ENCODE measurements at places on chromosomes 5 and 9.

DNA sequence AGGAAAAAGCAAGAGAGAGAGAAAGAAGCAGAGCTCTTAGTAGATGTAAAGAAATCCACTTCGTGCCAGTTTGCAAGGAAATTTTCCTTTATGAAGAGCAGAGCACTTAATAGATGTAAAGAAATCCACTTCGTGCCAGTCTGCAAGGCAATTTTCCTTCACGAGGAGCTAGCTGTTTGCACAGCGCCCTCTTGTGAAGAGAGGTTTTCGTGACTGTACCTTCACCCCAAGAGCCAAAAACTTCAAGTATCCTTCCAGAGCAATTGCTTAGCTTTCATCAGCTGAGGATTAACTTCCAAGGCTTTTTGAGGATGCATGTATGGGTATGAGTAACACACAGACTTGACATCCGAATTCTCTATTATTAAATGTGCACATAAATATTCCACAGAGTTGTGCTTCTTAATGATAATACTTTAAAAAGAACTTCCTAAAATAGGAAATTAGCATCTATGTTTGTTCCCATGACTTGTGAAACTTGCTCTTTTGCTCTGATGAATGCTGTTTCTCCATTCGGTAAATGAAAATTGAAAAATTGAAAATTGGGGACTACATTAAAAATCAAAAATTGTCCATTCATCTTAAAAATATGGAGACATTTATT is 525.6 kb downstream of the PDE4D start:
- DNase-seq, result peak; percentile 10

DNA sequence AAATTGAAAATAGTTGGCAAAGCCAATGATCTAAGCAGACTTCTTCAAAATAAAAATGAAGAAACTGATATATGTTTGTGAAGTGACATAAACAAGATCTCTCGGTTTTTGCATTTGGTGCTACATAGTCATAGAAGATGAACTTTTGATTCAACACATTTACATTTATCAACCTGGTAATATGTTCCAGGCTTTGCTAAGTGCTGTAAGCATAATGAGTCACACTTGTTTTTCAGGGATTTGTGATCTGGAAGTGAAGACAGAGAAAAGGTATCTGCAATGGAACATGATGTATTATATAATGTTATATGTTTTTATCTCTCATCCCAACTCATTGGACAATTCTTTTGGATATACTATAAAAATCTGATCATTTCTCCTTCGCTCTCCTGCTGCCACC is 801.4 kb downstream of the BRINP1 start:
- DNase-seq, result no peak

GRCh38 chr5:16740811-16741392 is 124.1 kb upstream of the RETREG1 start:
- no peak for DNase-seq

GRCh38 chr9:4381744-4382143 is 81.9 kb upstream of the GLIS3 start:
- DNase-seq, result no peak

DNA sequence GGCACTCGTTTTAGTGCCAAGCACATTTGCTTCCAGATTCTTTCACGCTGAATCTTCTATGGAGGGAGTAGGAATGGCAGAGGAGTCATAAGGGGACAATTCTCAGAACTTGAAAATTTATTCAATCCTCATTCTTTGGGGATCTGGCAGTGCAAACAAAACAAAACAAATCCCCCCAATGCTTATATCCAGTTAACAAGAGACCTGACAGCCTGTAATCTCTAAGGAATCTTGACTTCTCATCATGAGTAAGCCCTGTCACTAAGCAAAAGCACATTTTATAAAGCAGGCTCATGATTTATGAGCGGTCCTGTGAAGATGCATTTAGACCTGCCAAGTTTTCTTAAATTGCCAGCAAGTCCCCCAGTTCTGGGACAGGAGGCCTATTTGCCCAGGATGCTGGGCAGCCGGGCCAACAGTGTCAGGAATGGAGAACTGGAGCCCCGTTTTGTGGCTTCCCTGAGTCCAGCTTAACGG is 513.9 kb downstream of the CTNND2 start:
- no peak for DNase-seq

GRCh38 chr9:137349471-137350033 is 47.5 kb upstream of the NRARP start:
- no peak for DNase-seq

DNA sequence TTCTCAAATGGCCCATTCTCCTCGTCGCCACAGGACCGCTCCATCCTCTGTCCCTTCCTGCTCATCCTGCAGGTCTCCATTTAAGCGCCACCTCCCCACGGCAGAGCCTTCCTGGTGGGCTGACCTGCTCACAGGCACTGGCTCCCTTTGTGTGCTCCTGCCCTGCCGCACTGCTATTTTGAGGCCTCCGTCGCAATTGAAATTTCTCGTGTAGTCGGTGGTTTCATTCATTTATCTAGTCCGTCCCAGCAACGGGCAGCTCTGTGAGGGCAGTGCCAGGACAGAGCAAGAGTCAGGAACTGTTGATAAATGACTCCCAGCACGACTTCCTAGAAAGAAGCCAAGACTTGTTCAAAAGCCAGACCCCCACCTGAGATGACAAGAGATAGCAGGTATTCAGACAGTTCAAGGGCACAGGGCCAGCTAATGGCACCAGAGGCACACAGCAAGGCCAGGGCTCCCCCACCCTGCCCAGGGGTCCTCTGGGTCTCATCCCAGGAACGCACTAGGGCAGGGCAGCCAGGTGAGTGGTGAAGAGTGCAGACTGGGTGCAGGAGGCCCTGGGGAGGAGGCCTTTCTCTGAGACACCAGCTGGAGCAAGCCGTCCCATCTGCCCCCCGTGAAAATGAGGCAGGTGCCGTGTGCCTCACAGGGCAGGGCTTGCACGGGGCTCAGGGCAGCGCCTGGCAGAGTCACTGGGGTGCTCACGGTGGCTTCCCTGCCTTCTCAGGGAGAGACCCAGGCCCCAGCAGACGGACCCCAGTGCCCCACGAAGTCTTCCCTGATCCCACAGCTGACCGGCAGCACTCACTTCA is 36.9 kb downstream of the FAM78A start:
- no peak for DNase-seq

DNA sequence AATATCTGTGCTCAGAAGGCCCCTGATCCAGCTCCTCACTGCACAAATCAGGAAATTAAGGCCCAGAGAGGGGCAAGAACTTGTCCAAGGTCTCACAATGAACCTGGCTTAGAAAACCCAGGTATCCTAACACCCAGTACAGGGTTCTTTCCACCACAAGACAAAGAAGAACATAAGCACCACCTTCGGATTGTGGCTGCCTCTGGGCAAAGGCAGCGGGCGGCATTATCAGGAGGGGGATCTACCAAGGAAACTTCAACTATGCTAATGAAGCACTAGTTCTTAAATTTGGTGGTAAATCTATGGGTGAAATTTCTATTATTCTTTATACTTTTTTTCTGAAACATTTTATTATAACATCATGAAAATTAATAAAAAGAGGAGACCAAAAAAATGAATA is 17.9 kb downstream of the ANXA6 start:
- DNase-seq, result no peak

DNA sequence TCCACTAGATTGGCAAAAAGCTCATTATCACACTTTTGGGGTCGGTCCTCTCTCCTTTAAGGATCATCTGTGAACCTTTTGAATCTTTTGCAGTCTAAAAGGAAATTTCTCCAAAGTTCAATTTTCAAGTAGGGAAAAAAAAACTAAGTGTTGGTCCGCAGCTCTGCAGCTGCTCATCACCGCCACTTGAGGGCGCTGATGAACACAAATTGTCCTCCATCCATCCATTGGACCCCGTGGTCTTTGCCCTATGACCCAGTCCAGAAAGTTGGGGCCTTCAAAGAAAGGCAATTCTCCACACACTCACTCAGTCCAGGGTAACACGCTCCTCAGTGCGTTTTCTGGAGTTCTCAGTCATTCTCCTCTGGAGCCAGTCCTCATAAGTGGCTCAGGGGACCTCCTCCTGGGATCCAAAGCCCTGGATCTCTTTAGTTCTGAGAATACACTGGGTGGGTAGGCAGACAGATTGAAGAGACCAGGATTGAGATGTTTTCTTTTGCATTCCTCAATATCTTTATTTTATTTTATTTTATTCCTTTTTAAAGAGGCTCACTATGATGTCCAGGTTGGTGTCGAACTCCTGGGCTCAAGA is 63.6 kb upstream of the SLC28A3 start:
- DNase-seq, result no peak

GRCh38 chr5:72681781-72682180 is 134.7 kb upstream of the TNPO1 start:
- DNase-seq, result no peak

GRCh38 chr9:14303521-14303920 is 10.4 kb downstream of the NFIB start:
- DNase-seq, result no peak
